ENCODE measurements at places on chromosomes 13 and 19.

- DNase-seq = no peak
Observed at GRCh38 chr19:48552406-48553322, 692 bp downstream of the SULT2B1 start.

- DNase-seq = no peak
Observed at GRCh38 chr19:3245050-3245449, 20.6 kb downstream of the CELF5 start.

- DNase-seq = no peak
Observed at GRCh38 chr13:60491531-60491930, 94.5 kb downstream of the TDRD3 start.

DNA sequence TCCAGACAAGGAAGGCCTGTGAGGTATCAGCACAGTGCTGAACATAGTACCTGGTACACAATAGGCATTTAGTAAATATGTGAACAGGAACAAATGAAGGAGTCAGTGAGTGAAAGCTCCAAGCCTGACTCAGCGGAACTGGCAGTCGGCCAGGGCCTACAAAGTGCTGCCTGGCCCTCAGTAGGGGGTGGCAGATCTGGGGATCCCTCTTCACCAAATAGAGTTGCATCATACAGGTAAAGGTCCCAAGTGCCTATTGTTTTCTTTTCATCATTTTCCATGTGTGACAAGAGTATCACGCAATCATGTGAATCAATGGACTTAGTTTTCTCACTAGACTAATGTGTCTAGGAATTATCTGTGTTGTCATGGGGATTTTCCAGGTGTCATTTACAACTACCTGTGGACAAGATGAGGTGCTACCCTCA is 9.2 kb downstream of the CYP2B6 start:
- no peak for DNase-seq

Measured in activated T-cell treated with anti-CD3 and anti-CD28 coated beads, Interleukin-2, amount 50 U/mL, for 1 hour (primary cell).